ENCODE measurements at places on chromosomes 12 and 14. TPM values are rescaled to one million over a fixed set of nuclear protein-coding genes. Genes with fewer than 3 reads are reported as not detected.

- H3K27me3 ChIP-seq: no peaks in the 10 kb centered on the region
- H3K36me3 ChIP-seq: no peaks in the 10 kb centered on the region
- DNase-seq: no peak
- no peaks in the 10 kb centered on the region for H3K4me1 ChIP-seq
Measured at GRCh38 chr14:105260959-105261358, 12.6 kb downstream of the BTBD6 start.

Gene FOXN4
- not detected for total RNA-seq

GRCh38 chr12:103697971-103698751 is 111.1 kb downstream of the STAB2 start:
- H3K4me1 ChIP-seq: no peaks in the 10 kb centered on the region
- H3K27me3 ChIP-seq: no peaks in the 10 kb centered on the region
- no peaks in the 10 kb centered on the region for H3K36me3 ChIP-seq
- DNase-seq: no peak
- H3K4me3 ChIP-seq: no peak overlapping the region
- H3K27ac ChIP-seq: no peak overlapping the region

- H3K4me3 ChIP-seq: no peak overlapping the region
- H3K36me3 ChIP-seq: no peaks in the 10 kb centered on the region
- H3K4me1 ChIP-seq: no peaks in the 10 kb centered on the region
- no peaks in the 10 kb centered on the region for H3K27me3 ChIP-seq
- DNase-seq: no peak
Measured at GRCh38 chr14:48390346-48390745, 714.9 kb upstream of the MDGA2 start.

Gene SERPINA6
- not detected for total RNA-seq

Gene CEP170B
- total RNA-seq: 10.3 TPM

DNA sequence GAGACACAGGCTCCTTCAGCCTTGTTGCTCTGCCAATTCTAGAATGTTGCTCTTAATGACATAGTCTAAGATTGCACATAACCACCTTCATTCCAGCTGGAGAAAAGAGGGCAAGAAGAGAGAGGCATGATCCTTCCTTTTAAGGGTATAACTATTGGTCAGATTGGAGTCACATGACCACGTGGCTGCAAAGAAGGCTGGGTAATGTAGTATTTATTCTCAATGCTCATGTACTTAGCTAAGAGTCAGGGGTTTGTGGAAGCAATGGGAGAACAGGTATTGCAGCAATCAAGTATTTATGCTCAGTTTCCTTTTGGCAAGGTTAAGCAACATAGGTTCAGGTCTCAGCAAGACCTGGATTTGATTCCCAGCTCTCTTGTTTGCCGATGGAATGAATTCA is 298.8 kb upstream of the TBX3 start:
- no peaks in the 10 kb centered on the region for H3K27me3 ChIP-seq
- H3K27ac ChIP-seq: no peak overlapping the region
- H3K4me3 ChIP-seq: no peak overlapping the region
- H3K4me1 ChIP-seq: no peaks in the 10 kb centered on the region
- no peaks in the 10 kb centered on the region for H3K36me3 ChIP-seq

Gene SMCO2
- total RNA-seq: 0.26 TPM

DNA sequence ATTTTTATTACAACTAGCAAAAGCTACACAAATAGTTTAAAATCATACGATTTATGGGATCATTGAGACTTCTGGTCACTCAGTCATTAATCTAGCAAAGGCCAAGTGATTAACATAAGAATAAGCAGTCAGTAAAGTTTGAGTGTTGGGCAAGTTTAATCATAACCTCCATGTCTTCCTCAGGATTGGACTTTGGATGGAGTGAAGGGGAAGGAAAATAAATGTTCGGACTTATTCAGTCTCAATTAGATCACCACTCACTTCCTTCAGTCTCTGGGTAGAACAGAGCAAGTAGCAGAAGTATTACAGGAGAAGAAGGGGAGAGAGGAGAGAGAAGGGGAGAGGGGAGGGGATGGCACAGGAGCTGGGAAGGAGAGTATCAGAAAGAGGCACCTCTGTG is 31.4 kb downstream of the CPM start:
- H3K4me3 ChIP-seq: no peak overlapping the region
- no peaks in the 10 kb centered on the region for H3K27me3 ChIP-seq
- H3K36me3 ChIP-seq: no peaks in the 10 kb centered on the region
- peaks cover 8% of the 10 kb centered on the region for H3K4me1 ChIP-seq
- no peak overlapping the region for H3K27ac ChIP-seq

DNA sequence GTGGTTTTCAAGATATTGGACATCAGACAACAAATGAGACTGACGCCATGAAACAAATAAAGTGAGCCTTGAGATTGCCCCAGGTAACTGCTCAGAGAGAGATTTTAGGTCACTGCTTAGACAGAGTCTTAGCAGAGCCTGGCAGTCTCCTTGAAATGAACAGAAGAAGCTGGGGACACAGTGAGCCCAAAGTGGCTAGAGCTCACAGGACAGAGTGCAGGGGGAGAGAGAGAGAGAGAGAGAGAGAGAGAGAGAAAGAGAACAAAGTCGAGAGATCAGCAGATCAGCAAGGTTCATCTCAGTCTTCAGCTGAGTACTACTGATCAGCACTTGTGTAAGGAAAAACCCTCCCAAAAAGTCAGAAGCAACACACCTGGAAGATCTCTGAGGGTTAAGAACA is 147.4 kb downstream of the RMST start:
- H3K4me1 ChIP-seq: no peaks in the 10 kb centered on the region
- no peak overlapping the region for H3K4me3 ChIP-seq
- no peak for DNase-seq

DNA sequence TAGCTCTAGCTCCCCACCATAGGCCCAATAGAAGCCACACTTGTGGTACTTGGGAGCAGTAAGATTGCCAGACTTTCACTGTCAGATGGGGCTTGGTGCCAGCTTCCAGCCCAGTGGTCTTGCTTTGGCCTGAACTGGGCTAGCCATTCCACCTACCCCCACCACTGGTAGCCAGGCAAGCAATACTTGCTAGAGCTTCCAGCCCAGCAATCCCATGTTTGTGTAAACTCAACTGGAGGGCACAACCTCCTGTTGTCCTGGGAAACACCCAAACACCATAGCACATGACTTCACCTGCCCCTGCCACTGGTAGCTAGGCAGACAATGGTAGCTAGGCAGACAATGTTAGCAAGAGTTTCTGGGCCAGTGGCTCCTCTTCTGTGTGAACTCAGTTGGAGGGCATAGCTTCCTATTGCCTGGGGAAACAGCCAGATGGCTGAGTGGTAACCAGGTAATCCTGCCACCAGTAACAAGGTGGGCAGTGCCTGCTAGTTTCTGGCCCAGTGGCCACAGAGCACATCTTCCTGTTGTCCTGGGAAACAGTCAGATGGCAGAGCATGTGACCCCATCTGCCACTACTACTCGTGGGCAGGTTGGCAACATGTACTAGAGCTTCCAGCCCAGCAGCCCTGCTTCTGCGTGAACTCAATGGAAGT is 5.6 kb upstream of the OR6C76 start:
- no peaks in the 10 kb centered on the region for H3K36me3 ChIP-seq
- no peak for DNase-seq
- H3K4me3 ChIP-seq: no peak overlapping the region
- H3K27ac ChIP-seq: no peak overlapping the region

DNA sequence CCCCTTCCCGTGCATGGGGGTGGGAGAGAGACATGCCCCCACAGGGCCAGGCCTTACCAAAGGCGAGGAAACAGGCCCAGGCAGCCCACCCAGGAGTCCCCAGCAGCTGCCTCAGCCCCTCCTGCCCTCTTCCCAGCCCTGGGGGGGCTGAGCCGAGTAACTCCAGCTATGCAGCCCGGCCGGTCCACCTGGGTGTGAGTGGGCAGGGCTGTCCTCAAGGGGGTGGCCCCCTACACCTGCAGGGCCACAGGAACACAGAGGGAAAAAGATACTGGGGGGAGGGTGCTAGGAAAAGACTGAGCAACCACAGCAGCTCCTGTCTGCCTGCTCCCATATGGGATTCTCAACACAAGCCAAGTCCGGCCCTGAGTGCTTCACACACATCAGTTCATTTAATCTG is 7.6 kb downstream of the FIGNL2 start:
- peaks cover 52% of the 10 kb centered on the region for H3K27me3 ChIP-seq
- H3K4me3 ChIP-seq: no peak overlapping the region
- no peaks in the 10 kb centered on the region for H3K36me3 ChIP-seq
- DNase-seq: no peak
- H3K27ac ChIP-seq: no peak overlapping the region

GRCh38 chr12:81245458-81245857 is 167.6 kb downstream of the ACSS3 start:
- DNase-seq: no peak
- H3K36me3 ChIP-seq: no peaks in the 10 kb centered on the region
- H3K4me1 ChIP-seq: no peaks in the 10 kb centered on the region
- no peak overlapping the region for H3K4me3 ChIP-seq
- H3K27ac ChIP-seq: no peak overlapping the region

All from fibroblast of lung (primary cell).